ENCODE measurements at places on chromosomes 11 and 22.

- no peak for DNase-seq
Observed at GRCh38 chr11:76512851-76513653, 68.2 kb downstream of the EMSY start.

GRCh38 chr11:66280428-66280827 is 2.5 kb downstream of the CNIH2 start:
- DNase-seq = no peak

DNA sequence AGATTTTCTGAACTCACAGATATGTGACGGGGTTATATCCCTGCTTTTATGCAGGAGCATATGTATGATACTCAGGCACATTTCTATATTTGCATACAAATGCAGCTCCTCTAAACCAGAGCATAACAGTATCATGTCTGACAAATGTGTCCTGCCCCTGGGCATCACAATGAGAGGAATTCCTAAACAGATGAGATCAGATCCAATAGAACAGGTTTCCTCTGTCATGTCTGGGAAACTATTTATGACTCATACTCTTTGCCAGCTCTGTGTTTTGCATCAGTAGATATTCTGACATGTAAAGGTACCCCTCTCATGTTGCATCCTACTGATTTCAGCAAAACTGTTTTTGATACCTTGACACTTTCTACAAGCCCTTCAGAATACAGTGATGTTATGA is 29.4 kb downstream of the SYT9 start:
- DNase-seq = no peak

- no peak for DNase-seq
Observed at GRCh38 chr22:20937031-20937793, 20.0 kb downstream of the CRKL start.

GRCh38 chr11:33387996-33388395 is 130.8 kb downstream of the HIPK3 start:
- DNase-seq = no peak

- no peak for DNase-seq
Observed at GRCh38 chr22:42769574-42770447, 49.1 kb upstream of the A4GALT start.

DNA sequence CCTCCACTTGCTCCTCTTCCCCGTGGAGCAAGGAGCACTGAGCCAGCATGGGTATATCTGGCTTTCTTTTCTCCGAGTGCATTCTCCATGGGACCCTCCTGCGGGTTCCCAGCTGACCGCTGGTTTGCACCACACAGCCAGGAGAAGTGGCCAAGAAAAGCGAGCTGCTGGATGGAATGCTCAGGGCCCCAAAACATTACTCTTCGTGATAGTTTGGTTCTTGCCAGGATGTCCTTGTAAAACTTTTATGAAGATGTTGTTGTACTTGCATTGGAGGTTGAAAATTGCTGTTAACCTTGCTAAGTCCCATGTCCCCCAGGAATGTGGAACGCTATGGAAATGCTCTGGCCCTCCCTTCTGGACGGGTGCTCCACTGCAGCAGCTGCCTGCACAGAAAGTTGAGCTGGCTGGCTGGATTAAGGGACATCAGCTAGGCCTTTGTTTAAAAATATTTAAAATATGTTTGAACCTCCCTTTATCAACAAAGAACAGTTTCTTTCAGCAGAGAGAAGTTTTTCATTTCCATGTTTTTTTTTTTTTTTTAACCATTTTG is 68.7 kb downstream of the ZNRF3 start:
- DNase-seq = no peak

DNA sequence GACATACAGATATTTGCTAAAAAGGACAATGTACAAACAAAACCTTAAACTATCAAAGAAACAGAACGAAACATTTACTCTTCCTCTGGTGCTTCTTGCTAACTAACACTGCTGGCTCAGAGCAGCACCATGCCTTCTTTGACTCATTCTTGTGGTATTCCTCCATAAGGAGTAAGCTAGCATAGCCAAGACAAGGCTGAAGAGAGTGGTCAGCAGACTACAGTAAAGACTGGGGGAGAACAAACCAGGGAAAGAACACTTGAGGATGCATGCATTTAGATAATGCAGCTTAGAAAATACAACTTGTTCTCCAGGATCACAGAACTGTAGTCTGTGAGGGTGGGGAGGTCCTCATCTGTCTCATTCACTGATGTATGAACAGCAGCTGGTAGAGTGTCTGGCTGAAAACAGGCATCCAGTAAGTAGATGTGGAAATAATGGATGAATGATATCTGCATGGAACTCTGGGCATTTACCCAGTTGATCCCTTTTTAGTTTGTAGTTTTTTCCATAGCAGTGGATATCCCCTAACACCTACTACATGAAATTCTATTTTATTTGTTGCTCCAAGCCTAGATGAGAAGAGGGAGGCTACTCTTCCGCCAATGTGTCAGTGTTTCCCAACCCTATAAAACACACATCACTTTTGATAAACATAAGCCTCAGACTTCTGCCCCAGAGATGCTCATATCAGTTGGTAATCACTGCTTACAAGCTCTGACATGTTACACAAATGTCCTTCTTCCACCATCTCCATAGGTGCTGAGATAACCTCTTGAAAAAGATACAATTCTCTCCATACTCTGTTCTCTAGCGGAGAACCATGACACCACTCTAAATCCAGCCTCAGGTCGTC is 7.3 kb downstream of the SNX19 start:
- no peak for DNase-seq

GRCh38 chr11:109017489-109017888 is 352.6 kb downstream of the DDX10 start:
- DNase-seq = no peak

DNA sequence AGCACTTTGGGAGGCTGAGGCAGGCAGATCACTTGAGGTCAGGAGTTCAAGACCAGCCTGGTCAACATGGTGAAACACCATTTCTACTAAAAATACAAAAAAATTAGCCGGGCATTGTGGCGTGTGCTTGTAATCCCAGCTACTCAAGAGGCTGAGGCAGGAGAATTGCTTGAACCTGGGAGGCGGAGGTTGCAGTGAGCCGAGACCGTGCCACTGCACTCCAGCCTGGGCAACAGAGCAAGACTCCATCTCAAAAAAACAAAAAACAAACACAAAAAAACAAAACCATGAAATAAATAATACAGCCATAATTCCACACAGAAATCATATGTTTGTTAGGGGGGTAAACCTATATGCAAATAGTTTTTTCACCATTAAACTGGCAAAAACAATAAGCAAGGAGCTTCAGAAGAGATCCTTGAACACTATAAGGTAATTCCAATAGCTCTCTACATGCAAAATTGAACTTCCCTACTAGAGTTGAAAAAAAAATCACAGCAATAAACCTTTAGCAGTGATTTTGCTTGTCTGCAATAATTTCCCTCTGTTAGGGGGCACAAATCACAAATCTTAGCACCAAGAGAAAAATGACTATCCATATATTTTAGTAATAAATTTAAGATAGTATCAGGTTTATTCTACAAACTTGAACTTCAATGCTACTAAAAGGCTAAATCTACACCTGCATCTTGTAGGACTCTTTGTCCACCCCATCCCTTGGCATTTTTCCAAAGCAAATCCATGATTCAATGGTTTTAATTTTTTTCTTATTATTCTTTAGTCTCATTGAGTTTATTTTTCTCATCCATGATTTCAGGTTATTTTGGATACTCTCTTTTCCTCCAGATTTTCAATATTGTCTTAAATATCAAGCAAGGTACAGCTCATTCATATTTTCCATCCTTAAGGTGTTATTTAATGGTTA is 3.9 kb downstream of the CSTF3 start:
- no peak for DNase-seq

DNA sequence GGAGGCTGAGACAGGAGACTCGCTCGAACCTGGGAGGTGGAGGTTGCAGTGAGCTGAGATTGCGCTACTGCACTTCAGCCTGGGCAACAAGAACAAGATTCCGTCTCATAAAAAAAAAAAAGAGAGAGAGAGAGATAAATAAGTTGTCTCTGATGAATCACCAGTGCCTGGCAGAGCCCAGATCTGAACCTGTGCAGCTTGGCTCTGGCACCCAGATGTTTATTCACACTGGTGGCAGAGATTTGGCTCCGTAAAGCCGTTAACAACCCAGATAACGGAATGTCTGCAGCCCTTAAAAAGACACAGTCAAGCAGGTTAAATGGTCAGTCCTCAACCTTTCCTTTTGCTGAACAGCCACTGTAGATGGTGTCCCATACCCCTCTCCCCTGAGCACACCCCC is 33.5 kb upstream of the RTL6 start:
- DNase-seq = no peak

DNA sequence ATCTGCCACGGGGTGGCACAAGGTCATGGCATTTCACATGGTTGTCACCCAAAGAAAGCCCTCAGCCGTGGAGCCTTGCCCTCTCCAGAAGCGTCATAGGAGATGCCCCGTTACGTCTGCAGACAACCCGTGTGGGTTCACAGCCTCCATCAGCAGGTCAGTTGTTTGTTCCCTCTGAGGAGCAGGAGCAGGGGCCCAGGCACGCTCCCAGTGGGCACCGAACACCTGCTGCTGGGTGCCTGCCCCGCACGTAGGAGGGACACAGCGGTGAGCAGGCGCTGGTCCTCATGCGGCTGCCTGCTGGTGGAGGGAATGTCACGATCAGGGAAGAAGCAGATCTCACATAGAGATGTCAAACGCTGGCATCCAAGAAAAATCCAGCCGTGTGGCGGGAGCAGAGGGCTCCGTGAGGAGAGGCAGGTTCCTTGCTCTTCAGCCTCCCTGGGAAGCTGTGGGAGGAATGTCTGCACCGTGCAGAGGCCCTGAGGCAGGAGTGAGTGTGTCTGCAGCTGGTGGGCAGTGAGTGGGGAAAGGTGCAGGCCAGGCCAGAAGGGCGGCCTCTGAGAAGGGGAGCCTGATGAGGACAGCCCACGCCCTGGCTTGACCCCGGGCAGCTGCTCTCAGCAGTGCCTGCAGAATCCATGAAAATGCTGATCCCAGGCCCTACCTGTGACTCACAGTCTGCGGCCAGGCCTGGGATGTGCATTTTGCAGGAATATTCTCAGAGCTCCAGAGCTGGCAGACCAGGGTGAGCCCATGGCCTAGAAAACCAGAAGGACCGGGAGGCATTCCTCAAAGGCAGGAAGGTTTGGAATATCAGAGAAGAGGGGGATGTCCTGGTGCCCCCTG is 36.4 kb upstream of the TH start:
- no peak for DNase-seq

- DNase-seq = no peak
Observed at GRCh38 chr11:114819028-114819427, 140.7 kb downstream of the NXPE2 start.

Data from activated CD4-positive, alpha-beta T cell treated with anti-CD3 and anti-CD28 coated beads for 4 hours (primary cell).